ENCODE measurements at places on chromosomes 1 and 21.

DNA sequence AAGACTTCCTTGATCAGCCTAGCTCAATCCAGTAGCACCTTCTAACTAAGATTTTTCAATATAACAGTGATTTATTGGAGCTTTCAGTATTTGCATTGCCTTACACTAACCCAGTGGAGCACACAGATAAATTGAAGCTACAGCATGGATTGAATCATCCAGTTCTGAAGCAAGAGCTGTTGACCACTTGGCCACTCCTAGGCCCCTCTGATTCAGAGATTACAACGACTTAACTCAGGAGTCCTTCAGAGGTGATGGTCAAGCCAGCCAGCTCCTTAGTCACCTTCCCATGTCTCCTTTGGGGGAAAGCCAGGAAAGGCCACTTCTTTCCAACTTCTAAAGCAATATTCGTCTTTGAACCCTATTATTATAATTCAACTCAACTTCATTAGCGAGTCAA lies 151.8 kb downstream of the TENT5C start:
- DNase-seq: no peak

GRCh38 chr1:25445993-25446538 lies 15.4 kb downstream of the MACO1 start:
- no peak for DNase-seq

DNA sequence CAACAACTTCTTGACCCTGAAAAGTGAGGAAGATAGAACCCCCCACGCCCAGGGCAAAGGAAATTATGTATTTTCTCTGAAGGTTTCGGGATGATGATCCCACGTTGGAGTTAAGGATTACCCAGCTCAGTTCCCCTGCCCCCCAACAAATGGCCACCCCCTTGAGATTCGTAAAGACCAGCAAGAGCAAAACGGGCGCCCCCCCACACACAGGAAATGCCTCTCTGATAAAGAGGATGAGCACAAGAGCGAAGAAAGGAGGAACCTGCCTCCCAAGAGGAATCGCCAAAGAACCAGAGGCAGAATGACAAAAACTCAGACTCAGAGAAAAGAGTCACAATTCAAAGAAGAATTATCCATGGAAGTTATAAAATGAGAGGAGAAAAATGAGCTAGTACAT lies 576.9 kb downstream of the MATN1 start:
- DNase-seq: no peak

DNA sequence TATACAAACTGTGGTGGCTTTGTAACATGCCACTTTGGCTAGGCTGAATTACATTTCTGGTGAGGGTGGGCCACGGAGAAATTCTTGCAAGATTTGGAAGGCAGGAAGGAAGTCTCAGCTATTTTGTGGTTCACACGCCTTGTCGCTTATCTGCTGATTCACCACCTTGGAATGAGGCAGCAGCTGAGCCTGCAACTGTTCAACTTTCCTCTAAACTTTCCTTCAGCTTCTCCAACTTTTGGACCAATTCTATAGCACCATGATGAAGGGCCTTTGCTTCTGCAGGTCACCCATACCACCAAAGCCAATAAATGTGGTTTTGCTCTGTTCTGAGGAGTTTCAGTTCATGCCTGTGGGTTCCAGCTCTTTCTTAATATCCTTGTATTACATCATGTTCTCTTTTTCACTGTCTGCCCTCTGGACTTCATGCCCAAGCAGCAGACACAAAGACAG lies 337.6 kb upstream of the SNX7 start:
- no peak for DNase-seq

DNA sequence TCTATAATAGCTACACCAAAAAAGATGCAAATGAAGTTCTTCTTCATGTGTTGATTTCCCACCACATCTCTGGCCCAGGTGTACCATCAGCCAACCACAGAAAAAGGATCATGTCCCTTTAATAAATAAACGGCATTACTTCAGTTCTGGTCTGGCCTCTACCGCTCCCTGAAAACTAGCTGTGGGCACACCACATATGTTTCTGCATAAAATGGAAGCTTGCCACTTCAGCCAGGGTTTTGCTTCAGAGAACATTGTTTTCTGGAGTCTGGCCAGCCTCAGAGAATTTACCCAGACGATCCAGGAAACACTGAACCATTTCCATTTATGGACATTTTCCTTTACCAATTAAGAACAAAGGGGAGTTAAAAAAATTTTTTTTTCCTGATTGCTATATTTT lies 5.8 kb upstream of the LAMC2 start:
- no peak for DNase-seq

DNA sequence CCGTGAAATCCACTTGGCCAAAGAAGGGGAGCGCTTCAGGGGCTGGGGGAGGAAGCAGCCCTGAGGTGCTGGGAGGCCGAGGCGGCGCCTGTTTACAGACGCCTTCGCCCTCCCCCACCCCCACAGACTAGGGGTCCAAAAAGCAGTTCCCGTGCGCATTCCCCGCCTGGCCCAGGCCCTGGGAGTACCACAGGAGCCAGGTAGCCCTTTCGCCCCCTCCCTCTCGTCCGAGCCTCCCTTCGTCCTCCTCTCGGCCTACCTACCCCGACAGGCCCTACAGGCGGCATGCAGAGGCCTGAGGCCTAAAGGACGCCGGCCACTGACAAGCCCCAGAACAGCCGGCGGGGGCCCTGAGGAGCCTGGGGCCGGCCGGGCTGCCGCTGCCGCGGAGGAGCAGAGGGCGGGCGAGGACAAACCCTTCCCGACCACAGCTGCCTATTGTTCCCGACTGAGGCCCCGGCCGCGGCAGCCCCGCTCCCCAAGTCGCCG lies 522 bp downstream of the RC3H1 start:
- DNase-seq: peak; percentile 64

DNA sequence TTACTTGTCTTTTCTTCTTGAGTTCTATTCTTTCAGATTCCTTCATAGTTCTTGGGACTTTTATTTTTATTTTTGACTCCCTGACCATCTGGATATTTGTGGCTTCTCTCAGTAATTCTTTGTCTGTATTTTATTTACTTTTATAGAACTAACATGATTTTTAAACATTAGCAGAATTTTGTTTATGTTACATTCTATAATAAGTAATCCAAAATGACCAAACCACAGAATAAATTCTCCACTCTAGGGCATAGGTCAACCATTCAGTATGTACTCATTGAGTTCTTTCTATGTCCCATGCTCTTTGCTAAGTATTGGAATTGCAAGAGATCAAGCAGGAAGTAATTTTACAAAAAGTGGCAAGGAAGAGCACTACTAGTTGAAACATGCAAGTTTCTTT lies 969.0 kb downstream of the TTLL7 start:
- no peak for DNase-seq

- no peak for DNase-seq
Measured at GRCh38 chr1:38671221-38671620, 188.4 kb downstream of the RRAGC start.

GRCh38 chr1:187788718-187789117 lies 960.0 kb downstream of the PLA2G4A start:
- DNase-seq: no peak

DNA sequence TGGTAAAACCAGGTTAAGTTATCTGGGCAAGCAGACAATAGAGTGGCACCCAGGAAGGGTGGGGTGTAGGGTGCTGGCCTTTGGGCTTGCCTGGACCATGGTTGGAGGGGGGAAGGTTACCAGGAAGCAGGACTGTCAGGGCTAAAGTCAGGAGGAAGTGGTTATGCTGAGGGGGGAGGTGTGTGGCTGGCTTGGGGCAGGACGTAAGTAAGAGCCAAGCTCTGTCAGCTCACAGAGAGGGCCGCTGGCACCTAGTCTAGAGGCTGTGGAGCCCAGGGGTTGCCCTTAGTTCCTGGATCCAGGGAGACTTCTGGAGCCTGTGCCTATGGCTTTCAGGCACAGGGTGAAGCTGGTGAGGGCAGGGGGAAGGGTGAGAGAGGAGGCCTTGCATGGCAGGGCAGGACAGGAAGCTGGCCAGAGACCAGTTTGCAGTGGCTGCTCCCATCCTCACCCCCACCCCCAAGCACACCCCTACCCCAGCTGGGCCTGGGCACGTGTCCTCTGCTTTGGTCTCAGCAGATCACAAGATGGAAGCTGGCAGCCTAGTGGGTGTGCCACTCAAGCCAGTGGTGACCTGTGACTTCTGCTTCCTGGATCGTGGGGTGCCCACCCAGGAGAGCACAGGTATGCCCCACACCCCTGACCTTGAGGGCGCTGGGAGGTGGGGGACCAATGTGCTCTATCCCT lies 20.5 kb upstream of the SMYD3 start:
- no peak for DNase-seq

DNA sequence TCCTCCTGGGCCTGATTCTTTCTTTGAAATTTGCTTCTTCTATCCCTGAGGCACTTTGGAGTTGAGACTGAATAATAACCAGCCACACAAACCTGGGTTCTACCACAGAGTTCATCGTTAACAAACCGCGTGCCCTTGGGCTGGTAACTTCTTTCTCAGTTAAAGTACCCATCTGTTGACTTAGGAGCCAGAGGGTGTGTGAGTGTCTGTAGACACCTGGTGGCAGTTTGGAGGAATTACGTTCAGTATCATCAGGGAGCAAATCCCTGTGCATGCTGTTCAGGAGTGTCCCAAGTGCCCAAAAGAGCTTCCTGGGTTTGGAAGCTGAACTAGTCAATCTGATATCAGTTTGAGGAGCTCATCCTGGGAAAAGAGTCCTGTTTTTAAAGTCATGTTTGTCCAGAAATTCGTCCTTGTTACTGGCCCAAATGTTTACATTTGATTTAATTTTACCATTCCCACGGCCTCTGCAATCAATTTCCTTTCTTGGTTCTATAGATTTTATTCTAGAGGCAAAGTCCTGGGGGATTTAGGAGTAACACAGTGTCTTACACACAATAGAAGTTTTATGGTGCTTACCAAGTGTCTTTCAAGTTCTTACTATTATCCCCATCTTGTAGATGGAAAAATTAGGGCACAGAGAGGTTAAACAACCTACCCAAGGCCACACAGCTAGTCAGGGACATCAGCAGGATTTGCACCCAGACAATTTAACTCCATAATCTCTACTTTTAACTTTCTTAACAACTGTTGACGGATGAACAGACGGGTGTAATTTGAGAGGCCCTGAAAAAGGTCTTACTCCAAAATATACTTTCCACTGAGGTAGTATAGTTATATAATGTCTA lies 26.7 kb upstream of the RPTN start:
- DNase-seq: peak; percentile 74

DNA sequence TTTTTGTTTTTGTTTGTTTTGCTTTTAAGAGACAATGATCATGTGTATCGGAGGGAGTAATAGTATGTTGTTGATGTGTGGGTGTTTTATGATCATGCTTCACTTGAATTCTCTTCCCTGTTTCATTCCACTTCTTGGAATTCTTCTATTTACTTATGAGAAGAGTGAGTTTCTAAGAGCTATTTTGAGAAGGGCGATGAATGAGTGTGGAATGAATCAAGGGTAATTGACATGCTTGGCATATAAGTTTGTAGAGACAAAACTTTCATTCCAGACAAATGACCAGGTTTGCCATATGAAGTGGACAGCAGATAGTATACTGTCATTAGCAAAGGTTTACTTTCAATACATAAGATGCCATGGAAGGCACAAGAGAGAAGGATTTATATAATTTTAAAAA lies 42.3 kb upstream of the PDC start:
- DNase-seq: no peak

DNA sequence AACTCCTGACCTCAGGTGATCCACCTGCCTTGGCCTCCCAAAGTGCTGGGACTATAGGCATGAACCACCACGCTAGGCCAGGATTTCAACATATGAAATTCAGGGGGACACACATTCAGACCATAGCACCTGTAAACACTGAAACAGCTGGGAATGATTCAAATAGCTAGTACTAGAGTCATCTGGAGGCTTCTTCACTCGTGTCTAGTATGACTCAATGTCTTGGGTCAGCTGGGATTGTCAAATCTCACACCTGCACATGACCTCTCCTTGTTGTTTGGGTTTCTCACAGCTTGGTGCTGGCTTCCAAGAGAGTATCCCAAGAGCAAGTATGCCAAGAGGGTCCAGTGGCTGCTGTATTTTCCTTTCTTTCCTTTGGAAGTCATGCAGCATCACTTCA lies 75.1 kb downstream of the PGM1 start:
- no peak for DNase-seq

- no peak for DNase-seq
Measured at GRCh38 chr1:226066415-226067078, 4.0 kb downstream of the H3-3A start.

All from MM.1S (cell line).